ENCODE measurements at places on chromosomes 7 and 10. TPM values are rescaled to one million over a fixed set of nuclear protein-coding genes. Genes with fewer than 3 reads are reported as not detected.

The ELOVL3 gene
- polyA plus RNA-seq, result 0.57 TPM

The COL17A1 gene
- 1.5 TPM for polyA plus RNA-seq

The CACNB2 gene
- polyA plus RNA-seq, result 2.1 TPM

The TUBGCP2 gene
- 47.3 TPM for polyA plus RNA-seq

The CPED1 gene
- polyA plus RNA-seq, result 6.7 TPM

The PWWP2B gene
- 4.6 TPM for polyA plus RNA-seq

The GPR15LG gene
- polyA plus RNA-seq, result not detected

The HMX2 gene
- polyA plus RNA-seq, result not detected

GRCh38 chr7:84073186-84073875, 121.3 kb downstream of the SEMA3A start:
- DNase-seq, result no peak

GRCh38 chr10:79392506-79393176, 45.4 kb downstream of the PPIF start:
- DNase-seq, result no peak

- no peak for DNase-seq
Measured at GRCh38 chr10:89022734-89023133, 32.1 kb downstream of the FAS start.

DNA sequence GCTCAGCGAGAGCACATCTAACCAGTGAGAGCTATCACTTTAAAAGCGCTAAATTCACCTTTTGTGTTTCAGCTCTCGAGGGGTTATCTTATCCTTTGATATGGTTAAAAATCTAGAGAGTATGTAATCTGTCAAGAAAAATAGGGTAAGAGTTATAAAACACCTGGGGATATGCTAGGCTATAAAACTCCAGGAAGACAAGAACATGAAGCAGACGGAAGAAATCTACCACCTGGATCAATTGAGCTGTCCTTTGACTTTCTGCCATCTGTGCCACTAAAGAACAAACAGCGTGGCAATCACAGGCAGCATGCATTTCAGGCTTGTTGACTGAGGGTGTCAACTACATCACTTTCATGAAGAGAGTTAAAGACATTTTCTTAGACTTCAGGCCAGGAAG, 83.1 kb downstream of the ZNF248 start:
- no peak for DNase-seq

- no peak for DNase-seq
Measured at GRCh38 chr7:9242636-9243035, 809.2 kb downstream of the NXPH1 start.

DNA sequence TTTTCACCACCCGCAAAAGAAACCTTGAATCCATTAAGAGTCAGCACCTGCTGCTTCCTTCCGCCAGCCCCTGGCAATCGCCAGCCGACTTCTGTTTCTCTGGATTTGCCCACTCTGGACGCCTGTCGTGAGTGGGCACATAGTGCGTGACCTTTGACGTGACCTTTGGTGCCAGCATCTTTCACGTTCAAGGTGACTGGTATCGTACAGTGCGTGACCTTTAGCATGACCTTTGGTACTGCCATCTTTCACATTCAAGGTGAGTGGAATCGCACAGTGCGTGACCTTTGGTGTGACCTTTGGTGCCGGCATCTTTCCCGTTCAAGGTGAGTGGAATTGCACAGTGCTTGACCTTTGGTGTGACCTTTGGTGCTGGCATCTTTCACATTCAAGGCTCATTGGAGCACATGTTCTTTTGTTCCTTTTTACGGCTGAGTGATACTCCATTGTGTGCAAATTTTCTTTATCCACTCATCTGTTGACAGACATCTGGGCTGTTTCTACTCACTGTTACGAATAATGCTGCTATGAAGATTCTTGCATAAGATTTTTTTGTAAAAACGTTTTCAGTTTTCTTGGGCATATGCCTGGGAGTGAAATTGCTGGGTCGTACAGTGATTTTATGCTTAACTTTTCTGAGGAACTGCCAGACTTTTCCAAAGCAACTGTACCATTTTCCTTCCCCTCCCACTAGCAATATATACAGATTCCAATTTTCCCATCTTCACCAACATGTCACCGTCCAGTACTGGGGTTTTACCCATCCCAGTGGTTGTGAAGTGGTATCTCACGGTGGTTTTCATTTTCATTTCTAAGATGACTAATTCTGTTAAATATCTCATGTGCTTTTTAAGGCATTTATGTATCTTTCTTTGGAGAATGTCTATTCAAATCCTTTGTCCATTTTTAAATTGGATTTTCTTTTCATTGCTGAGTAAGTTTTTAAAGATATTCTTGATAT, 145.3 kb downstream of the DIP2C start:
- no peak for DNase-seq

DNA sequence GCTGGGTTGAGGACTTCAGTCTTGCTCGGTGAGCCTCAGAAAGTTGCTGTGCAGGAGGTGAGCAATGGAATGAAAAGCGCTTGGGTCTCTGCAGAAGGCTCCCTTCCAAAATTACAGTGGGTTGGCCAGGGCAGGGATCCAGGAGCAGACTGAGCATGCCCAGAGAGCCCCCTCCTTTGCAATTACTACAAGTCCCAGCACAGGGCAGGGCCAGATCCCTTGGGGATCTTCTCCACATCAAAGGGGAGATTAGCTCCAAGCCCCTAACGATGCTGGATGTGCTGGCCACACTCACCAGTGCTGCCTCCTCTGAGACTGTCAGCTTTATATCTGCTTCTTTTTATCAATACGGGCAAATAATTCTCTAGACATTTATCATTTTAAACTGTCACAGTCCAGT, 337.5 kb downstream of the RPS24 start:
- no peak for DNase-seq

GRCh38 chr10:86062647-86063145, 303.9 kb downstream of the GRID1 start:
- DNase-seq, result no peak

DNA sequence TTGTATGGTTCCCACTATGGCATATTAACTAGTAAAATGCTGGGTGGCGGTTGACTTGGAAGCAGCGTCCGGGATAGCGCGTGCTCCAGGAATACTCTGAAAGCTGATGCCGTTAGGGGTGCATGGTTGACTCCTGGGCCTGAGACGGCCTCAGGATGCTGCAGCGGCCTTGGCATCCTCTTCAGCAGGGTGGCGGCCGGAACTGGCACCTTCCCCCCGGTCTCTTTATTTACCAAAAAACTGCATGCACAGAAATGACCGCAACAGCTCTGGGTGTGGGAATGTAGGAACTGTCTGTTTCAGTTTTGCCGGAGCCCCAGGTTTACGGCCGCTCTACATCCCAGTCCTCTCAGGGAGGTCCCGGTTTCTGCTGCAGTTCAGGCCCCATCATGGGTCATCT, 28.8 kb downstream of the PFKP start:
- DNase-seq, result no peak

GRCh38 chr10:84356928-84357327, 28.5 kb downstream of the CCSER2 start:
- no peak for DNase-seq

GRCh38 chr7:80224415-80224814, 89.8 kb downstream of the GNAI1 start:
- DNase-seq, result no peak

DNA sequence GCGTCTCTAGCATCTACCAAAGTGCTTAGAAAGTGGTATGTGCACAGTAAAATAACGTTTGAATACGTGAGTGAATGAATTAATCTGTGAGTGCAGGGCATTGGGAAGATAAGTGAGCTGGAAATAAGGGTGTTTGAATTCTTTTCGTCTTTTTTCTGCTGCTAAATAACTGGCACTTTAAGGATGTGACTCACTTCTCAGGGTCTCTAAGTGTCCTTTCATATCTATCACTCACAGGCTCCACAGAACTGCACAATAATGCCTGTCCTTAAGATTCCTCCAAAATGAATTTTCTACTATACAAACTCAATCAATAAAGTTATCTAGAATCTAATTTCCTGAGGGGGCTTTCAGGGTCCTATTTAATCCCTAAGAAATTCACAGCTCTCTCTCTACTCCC, 3.2 kb upstream of the DGKB start:
- no peak for DNase-seq

Data from muscle of arm (tissue), 14 donors.